ENCODE measurements at places on chromosomes 3 and 15. TPM values are rescaled to one million over a fixed set of nuclear protein-coding genes. Genes with fewer than 3 reads are reported as not detected.

GRCh38 chr3:186044427-186044826, 64.5 kb downstream of the ETV5 start:
- no peak for DNase-seq

FRMD5 gene
- 47.0 TPM for total RNA-seq

EXD1 gene
- not detected for total RNA-seq

DNA sequence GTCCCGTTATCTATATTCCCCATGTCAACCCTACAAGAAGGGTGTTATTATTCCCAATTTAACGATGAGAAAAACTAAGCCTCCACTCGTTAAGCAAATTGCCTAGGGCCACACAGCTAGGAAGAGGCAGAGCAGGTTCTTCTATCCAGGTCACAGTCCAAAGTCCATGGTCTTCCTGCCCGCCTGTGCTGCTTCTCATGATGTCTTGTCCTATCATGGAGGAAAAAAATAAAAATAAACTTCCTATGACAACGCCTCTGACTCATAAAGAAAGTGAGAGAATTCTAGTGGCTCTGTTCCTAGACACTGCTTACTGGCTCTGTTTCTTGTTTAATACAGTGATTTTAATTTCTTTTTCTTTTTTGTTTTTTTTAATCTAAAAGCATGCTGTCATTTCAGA, 9.7 kb downstream of the COL8A1 start:
- no peak for DNase-seq

- DNase-seq: no peak
These were observed 2.7 kb upstream of the TPM1 start for GRCh38 chr15:63039811-63040210.

GRCh38 chr3:184672977-184673870, 38.6 kb downstream of the MAGEF1 start:
- DNase-seq: no peak

ISL2 gene
- total RNA-seq: not detected

GRCh38 chr3:193793123-193793522, 200.1 kb downstream of the OPA1 start:
- DNase-seq: no peak

COL8A1 gene
- 2.9 TPM for total RNA-seq

- no peak for DNase-seq
These were observed 211.7 kb downstream of the DTWD1 start for GRCh38 chr15:49832511-49832910.

GRCh38 chr15:73079565-73079964, 27.3 kb downstream of the NEO1 start:
- no peak for DNase-seq
